ENCODE measurements at places on chromosomes 2 and 18. TPM values are rescaled to one million over a fixed set of nuclear protein-coding genes. Genes with fewer than 3 reads are reported as not detected.

DNA sequence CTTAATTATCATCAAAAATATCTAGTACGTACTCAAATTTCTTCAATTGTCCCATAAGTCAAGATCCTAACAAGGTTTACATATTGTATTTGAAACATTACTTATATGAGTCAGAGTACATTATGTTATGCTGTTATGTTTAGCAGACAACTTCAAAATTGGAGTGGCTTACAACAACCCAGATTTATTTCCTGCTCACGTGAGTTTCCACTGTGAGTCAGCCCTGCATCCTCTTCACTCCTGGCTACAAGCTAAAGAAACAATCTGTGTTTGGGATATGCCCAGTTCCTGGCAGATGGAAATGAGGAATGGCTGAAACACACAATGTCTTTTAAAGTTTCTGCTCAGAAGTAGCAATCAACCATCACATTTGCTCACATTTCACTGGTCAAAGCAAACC lies 31.5 kb upstream of the TANC1 start:
- H3K4me1 ChIP-seq: no peaks in the 10 kb centered on the region
- no peaks in the 10 kb centered on the region for H3K36me3 ChIP-seq
- peak; percentile 14 for DNase-seq
- no peak overlapping the region for H3K27ac ChIP-seq
- H3K27me3 ChIP-seq: no peaks in the 10 kb centered on the region
- H3K4me3 ChIP-seq: no peak overlapping the region

DNA sequence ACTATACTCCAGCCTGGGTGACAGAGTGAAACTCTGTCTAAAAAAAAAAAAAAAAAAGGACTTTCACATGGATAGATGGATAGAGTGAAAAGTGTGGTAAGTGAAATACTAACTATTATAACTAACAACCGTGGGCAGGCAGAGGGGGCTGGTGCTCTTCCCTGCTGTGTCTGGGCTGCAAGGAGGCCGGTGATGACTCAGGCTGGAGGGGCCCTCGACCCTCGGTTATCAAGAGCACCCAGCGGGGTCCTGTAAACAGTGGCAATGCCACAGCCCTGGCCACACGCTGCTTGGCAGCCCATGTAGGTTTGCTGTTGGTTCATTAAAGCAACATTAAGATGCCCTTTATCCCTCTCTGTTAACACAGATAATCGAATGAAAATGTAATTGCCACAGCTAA lies 184.8 kb upstream of the RAB12 start:
- no peak overlapping the region for H3K27ac ChIP-seq
- DNase-seq: no peak
- H3K4me3 ChIP-seq: no peak overlapping the region
- H3K36me3 ChIP-seq: no peaks in the 10 kb centered on the region
- H3K27me3 ChIP-seq: no peaks in the 10 kb centered on the region

GRCh38 chr18:65788373-65788772 lies 37.6 kb downstream of the CDH7 start:
- H3K4me3 ChIP-seq: no peak overlapping the region
- H3K4me1 ChIP-seq: no peaks in the 10 kb centered on the region
- H3K27ac ChIP-seq: no peak overlapping the region
- DNase-seq: no peak
- H3K27me3 ChIP-seq: no peaks in the 10 kb centered on the region

- no peaks in the 10 kb centered on the region for H3K27me3 ChIP-seq
- no peak for DNase-seq
- no peak overlapping the region for H3K27ac ChIP-seq
- H3K36me3 ChIP-seq: no peaks in the 10 kb centered on the region
- no peak overlapping the region for H3K4me3 ChIP-seq
Measured at GRCh38 chr2:151157000-151157735, 104.5 kb downstream of the RBM43 start.

DNA sequence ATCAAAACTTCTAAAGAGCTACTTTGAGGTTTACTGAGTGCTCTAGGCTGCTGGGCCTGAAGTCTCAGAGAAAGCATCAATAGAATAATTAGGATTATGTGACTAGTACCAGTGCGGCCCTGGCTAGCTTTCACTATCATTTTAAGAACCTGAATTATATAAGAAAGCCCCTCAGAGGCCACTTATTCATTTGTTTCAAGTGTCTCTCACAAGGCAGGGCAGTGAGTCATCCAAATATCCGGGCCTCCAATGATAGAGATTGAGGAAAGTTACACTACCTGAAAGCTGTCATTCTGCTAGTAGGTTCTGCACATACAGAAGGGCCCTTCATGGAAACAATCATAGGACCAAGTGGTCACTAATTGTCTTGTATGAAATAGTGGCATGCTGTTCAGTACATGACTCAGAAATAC lies 193.1 kb downstream of the L3MBTL4 start:
- no peaks in the 10 kb centered on the region for H3K36me3 ChIP-seq
- H3K27ac ChIP-seq: no peak overlapping the region
- no peak overlapping the region for H3K4me3 ChIP-seq
- DNase-seq: no peak
- no peaks in the 10 kb centered on the region for H3K4me1 ChIP-seq

DNA sequence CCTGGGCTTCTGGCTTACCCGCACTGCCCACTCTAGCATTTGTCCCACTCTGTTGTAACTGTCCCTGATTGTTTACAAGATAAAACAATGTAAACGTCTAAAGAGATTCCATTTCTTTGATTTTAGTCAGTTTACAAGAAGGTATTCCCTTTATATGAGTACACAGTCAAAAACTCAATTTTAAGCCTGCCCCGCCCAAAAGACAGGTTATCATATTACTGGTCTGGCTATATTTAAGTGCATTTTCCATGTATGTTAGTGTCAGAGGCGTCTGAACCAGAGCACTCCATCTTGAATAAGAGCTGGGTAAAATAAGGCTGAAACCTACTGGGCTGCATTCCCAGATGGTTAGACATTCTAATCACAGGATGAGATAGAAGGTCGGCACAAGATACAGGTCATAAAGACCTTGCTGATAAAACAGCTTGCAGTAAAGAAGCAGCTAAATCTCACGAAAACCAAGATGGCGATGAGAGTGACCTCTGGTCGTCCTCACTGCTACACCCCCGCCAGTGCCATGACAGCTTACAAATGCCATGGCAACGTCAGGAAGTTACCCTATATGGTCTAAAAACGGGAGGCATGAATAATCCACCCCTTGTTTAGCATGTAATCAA lies 15.0 kb downstream of the GPR45 start:
- H3K4me1 ChIP-seq: no peaks in the 10 kb centered on the region
- no peak overlapping the region for H3K4me3 ChIP-seq
- H3K36me3 ChIP-seq: no peaks in the 10 kb centered on the region
- no peak overlapping the region for H3K27ac ChIP-seq
- no peak for DNase-seq

GRCh38 chr18:75857558-75857957 lies 430.1 kb upstream of the SMIM21 start:
- no peak for DNase-seq
- no peaks in the 10 kb centered on the region for H3K36me3 ChIP-seq
- H3K27ac ChIP-seq: no peak overlapping the region
- no peaks in the 10 kb centered on the region for H3K4me1 ChIP-seq
- H3K4me3 ChIP-seq: no peak overlapping the region

DNA sequence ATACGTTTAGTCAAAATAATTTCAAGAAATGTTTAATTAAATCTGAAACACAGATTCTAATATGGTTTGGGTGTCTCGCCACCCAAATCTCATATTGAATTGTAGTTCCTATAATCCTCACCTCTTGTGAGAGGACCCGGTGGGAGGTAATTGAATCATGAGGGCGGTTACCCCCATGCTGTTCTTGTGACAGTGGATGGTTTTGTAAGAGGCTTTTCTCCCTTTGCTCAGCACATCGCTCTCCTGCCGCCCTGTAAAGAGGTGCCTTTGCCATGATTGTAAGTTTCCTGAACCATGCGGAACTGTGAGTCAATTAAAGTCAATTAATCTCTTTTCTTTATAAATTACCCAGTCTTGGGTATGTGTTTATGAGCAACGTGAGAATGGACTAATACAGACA lies 1045.1 kb upstream of the POU3F3 start:
- H3K27me3 ChIP-seq: no peaks in the 10 kb centered on the region
- H3K27ac ChIP-seq: no peak overlapping the region

- no peaks in the 10 kb centered on the region for H3K36me3 ChIP-seq
- no peak overlapping the region for H3K27ac ChIP-seq
- H3K4me3 ChIP-seq: no peak overlapping the region
- H3K27me3 ChIP-seq: no peaks in the 10 kb centered on the region
- peaks cover under 1% of the 10 kb centered on the region for H3K4me1 ChIP-seq
- DNase-seq: no peak
Measured at GRCh38 chr2:240139666-240140393, 628 bp downstream of the OTOS start.

GRCh38 chr2:7133521-7133920 lies 216.3 kb downstream of the RNF144A start:
- no peak overlapping the region for H3K27ac ChIP-seq
- peaks cover 13% of the 10 kb centered on the region for H3K4me1 ChIP-seq
- H3K4me3 ChIP-seq: no peak overlapping the region
- H3K27me3 ChIP-seq: no peaks in the 10 kb centered on the region
- DNase-seq: peak; percentile 52

- H3K27me3 ChIP-seq: no peaks in the 10 kb centered on the region
- peaks cover 12% of the 10 kb centered on the region for H3K4me1 ChIP-seq
Measured at GRCh38 chr2:177334940-177335543, 57.5 kb upstream of the AGPS start.

GRCh38 chr2:1153920-1154319 lies 203.3 kb downstream of the SNTG2 start:
- DNase-seq: no peak
- no peaks in the 10 kb centered on the region for H3K36me3 ChIP-seq
- H3K4me1 ChIP-seq: peaks cover 10% of the 10 kb centered on the region
- H3K27me3 ChIP-seq: no peaks in the 10 kb centered on the region

- H3K4me3 ChIP-seq: no peak overlapping the region
- no peaks in the 10 kb centered on the region for H3K36me3 ChIP-seq
- no peaks in the 10 kb centered on the region for H3K4me1 ChIP-seq
- DNase-seq: no peak
Measured at GRCh38 chr18:62248313-62248712, 61.3 kb downstream of the RELCH start.

- no peaks in the 10 kb centered on the region for H3K36me3 ChIP-seq
- no peak overlapping the region for H3K27ac ChIP-seq
- H3K4me3 ChIP-seq: no peak overlapping the region
- no peak for DNase-seq
Measured at GRCh38 chr2:24644032-24644431, 149.2 kb downstream of the PTRHD1 start.

GRCh38 chr2:146985753-146986152 lies 859.1 kb upstream of the ACVR2A start:
- peak overlapping the region; percentile 80 for H3K27ac ChIP-seq
- no peaks in the 10 kb centered on the region for H3K36me3 ChIP-seq
- H3K4me3 ChIP-seq: no peak overlapping the region
- no peak for DNase-seq

- DNase-seq: no peak
- no peaks in the 10 kb centered on the region for H3K4me1 ChIP-seq
- H3K36me3 ChIP-seq: no peaks in the 10 kb centered on the region
- no peak overlapping the region for H3K27ac ChIP-seq
- no peaks in the 10 kb centered on the region for H3K27me3 ChIP-seq
Measured at GRCh38 chr2:28187186-28187585, 205.5 kb upstream of the FOSL2 start.

DNA sequence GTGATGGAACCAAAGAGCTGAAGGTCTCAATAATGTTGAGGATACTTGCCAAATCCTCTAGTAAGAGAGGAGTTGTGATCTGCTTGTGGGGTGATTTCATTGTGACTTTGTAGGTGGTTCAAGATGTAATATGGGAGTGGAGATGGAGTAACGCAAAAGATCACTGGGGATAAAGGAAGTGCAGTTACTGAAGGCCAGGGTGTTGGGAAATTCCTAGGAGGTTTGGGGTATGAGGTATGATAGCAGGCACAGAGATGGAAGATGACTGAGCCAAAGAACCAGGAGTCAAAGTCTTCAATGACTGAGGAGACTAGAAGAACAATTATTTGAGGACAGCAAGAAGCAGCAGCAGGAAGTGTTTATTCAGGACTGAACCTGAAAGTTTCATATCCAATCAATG lies 222.6 kb downstream of the NCKAP5 start:
- H3K4me1 ChIP-seq: peaks cover 5% of the 10 kb centered on the region
- DNase-seq: no peak

DNA sequence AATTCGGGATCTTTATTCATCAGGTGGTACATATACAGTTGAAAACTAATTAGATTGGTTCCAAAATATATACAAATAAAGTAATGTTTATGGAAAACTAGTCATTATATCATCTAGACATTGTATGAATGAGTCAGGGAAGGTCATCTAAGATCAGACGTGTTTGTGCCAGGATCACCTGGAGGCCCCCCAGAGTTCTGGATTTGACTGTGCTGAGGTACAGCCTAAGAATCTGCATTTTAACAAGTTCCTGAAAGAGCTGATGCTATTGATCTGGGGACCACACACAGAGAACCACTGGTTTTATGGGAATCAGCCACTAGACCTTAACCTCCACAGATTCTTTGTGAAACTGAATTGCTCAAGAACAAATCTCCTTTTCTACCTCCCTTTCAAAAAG lies 43.2 kb downstream of the PARD6G start:
- no peak overlapping the region for H3K27ac ChIP-seq
- H3K27me3 ChIP-seq: no peaks in the 10 kb centered on the region
- no peaks in the 10 kb centered on the region for H3K4me1 ChIP-seq
- no peaks in the 10 kb centered on the region for H3K36me3 ChIP-seq

- no peak for DNase-seq
- peaks cover 20% of the 10 kb centered on the region for H3K27me3 ChIP-seq
- no peaks in the 10 kb centered on the region for H3K36me3 ChIP-seq
- no peaks in the 10 kb centered on the region for H3K4me1 ChIP-seq
- no peak overlapping the region for H3K27ac ChIP-seq
Measured at GRCh38 chr2:134600208-134600607, 118.6 kb downstream of the TMEM163 start.

The CNGA3 gene
- total RNA-seq: not detected

The LRRTM1 gene
- total RNA-seq: not detected

The SP140L gene
- 0.37 TPM for total RNA-seq

The CD8B2 gene
- total RNA-seq: not detected

The PRSS56 gene
- not detected for total RNA-seq

The ITPRIPL1 gene
- 23.9 TPM for total RNA-seq

The FBXO48 gene
- 2.0 TPM for total RNA-seq

The LRRC30 gene
- not detected for total RNA-seq

The PFN4 gene
- total RNA-seq: not detected

The CLEC4F gene
- 1.1 TPM for total RNA-seq

The SERPINB8 gene
- total RNA-seq: 11.3 TPM

The AGXT gene
- not detected for total RNA-seq

The ICOS gene
- not detected for total RNA-seq

Data from A673 (cell line).